ENCODE measurements at places on chromosomes 3 and 15.

- no peak for DNase-seq
Observed at GRCh38 chr3:188309437-188310269, 155.7 kb downstream of the LPP start.

DNA sequence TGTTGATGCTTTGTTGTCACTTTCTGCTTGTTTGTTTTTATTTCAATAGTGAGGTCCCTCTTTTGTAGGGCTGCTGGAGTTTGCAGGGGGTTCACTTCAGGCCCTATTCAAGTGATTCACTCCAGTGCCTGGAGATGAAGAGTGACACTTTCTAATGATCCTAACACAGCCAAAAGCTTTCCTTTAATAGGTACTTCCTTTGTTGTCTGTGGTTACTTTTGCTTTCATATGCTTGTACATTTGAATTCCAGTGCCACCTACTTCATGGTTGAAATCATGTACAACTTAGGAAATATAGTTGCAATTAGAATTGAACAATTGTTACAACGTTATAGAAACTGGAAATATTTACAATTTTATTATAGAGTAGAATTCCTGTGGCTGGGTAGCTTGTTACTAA lies 466.8 kb upstream of the EPHA3 start:
- DNase-seq, result no peak

GRCh38 chr3:47872916-47873315 lies 70.0 kb downstream of the DHX30 start:
- no peak for DNase-seq

DNA sequence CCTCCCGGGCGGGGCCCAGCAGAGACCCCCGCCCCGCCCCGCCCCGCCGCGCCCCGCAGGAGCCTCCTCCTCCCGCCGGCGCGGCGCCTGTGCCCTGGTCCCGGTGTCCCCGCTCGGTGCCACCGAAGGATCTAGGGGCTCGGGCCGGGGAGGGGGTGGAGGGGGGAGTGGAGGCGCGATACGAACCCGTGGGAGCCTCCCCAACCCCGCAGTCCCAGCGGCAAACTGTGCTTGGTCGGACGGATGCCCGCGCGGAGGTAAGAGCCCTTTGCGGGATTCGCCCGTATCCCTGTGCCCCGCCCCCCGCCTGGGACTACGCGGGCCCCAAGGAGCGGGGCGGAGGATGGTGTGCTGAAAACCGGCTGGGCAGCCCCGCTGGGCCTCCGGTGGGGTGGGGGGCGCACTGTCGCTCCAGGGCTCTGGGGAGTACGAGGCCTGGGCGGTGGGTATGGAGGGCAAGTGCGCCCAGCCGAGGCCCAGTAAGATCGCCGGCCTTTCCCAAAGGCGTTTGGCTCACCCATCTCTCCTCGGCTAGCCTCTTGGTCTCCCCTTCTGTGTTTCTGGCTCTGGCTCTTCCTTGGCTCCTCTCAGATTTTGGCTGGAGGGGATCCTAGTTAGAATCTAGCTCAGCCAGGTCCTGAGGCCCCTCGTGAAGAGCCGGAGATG lies 65.6 kb upstream of the POLG start:
- DNase-seq, result peak; percentile 36

- no peak for DNase-seq
Observed at GRCh38 chr3:69925506-69925905, 74.0 kb upstream of the SAMMSON start.

GRCh38 chr3:61718565-61718964 lies 157.2 kb downstream of the PTPRG start:
- DNase-seq, result no peak

GRCh38 chr3:111621535-111621934 lies 26.4 kb upstream of the ZBED2 start:
- DNase-seq, result no peak

GRCh38 chr3:62554264-62554799 lies 181.0 kb upstream of the FEZF2 start:
- no peak for DNase-seq

DNA sequence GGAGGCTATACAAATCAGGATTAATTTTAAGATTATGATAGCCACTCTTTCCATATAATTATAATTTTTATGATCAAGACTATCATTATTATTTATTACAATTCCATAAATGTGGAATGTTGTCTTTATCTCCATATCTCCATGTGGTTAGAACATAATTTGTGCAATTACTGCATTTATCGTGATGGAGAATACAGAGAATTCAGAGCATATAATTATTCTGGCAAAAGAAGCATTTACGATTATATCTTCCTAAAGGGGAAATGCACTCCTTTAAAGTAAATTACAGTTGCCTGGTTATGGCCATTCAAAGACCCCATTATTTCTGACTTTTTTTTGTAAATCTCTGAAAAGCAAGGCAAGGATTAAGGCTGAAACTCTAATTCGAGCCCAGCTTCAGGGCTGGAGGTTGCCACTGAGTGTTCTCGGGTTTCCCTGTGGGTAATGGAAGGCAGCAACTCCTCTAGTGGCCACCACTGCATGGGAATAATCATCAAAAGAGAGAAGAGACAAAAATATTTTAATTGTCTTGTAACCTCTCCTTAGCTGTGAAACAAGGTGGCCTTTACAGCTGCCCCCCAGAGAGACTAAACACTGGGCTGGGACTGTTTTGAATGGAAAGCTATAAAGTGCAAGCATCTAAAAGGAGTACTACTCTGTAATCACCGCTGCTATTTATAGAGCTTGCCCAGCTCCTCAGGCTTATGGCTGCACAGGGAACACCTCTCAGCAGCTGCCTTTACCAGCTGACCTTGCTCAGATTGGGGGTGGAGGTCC lies 59.8 kb upstream of the PRTG start:
- peak; percentile 94 for DNase-seq

DNA sequence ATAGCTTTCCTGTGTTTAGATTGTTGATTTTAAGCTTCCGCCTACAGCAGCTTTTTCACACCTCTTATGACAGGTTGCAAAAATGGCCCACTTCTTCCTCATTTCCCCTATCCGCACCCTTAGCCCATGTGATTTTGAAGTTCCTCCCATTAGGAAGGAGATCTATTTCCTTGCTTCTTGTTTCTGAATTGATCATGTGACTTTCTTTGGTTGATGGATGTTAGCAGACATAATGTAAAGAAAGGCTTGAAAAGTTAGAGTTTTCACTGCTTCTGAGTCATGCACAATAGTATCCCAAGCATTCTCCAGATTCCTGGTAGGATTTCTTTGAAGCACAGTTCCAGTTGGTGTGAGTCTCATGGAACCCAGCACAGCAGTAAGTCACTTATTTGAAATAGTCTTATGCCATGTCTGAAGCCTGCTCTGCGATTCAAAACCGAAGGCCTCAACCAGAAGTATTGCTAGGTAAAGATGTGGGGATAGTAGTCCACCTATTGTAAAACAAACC lies 76.6 kb downstream of the EDEM1 start:
- DNase-seq, result no peak

DNA sequence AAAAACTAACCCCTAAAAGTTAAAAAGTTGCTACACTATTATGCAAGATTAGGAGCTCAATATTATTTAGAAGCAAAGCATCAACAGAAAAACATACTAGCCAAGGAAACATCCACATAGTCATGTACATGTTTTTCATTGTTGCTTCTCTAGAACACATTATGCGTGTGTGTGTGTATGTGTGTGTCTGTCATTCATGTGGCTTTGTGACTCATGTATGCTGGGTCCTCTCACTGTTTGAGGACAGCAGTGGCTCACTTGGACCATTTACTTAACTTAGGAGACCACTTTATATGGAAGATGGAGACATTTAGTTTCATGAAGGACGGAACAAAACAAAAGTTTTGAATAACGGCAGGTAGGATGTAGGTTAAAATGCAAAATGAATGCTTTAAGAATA lies 219.4 kb upstream of the THBS1 start:
- DNase-seq, result no peak

GRCh38 chr3:46049093-46049492 lies 21.8 kb upstream of the XCR1 start:
- no peak for DNase-seq

DNA sequence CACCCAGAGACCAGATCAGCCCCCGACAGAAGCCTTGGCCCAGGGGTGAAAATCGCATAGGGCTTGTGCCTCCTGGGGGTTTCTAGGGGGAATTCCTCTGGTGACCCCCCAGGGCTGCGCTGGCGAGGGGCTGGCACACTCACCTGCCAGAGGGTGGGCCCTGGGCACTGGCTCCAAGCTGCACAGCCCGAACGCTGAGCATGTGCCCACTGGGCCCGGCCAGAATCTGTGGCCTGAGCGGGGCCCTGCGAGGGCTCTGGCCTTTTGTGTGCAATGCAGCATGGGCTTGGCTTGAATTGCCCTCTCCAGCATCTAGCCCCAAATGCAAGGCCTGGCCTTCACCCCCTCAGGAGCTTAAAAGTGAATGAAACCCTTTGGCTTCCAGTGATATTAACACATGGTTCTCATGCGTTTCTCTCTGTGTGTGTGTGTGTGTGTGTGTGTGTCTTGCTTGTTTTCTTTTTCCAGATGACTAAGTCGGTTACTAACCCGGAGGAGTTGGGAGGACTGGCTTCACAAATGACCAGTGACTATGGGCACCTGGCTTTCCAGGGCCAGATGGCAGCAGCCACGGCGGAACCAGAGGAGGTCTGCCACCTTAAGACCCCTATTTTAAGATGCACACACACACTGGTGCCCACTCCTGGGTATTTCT lies 259.1 kb upstream of the TPM1 start:
- DNase-seq, result no peak

GRCh38 chr15:51680321-51680720 lies 982 bp upstream of the SCG3 start:
- no peak for DNase-seq

DNA sequence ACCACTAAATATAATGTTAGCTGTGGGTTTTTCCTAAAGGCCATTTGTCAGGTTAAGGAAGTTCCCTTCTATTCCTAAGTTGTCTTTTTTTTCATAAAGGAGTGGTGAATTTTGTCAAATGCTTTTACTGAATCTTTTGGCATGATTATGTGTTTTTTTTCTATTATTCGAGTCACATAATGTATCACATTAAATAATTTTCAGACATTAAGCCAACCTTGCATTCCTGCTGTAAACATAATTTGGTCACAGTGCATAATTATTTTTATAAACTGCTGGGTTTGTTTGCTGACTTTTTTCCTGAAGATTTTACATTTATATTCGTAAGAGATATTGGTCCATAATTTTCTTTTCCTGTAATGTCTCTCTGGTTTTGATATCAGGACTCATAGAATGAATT lies 101.8 kb upstream of the SPRED1 start:
- DNase-seq, result no peak

DNA sequence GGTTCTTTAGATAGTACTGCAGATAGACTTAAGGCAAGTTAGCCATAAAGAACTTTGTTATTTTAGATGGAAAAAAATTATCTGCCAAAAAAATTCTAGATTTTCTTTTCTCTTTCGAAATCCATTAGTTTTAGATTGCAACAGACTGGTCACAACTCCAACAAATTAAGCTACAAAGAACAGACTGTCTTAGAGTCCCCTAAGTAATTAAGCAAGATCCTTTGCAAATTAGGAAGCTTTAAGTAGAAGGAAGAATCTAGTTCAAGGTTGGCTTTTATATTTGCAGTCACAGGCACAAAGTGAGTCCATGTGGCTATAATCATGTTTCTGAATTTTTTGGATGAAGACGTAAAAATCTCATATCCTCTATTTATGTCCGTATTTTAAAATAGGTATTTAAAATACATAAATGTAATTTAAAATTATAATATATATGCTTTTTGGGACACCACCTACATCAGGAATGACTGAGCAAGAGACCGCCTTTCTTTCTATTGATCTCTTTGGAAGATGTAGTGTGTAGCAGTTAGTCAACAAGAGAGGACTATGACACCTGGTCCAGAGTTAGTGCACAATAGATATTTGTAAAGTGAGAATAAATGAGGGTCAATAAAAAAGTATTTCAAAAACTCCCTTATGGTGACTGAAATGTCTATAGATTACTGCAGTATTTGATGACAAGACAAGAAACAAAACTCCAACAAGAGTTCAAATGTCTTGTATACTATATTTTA lies 34.4 kb downstream of the TMEM45A start:
- DNase-seq, result no peak

- DNase-seq, result no peak
Observed at GRCh38 chr3:30475038-30475808, 131.2 kb upstream of the TGFBR2 start.

DNA sequence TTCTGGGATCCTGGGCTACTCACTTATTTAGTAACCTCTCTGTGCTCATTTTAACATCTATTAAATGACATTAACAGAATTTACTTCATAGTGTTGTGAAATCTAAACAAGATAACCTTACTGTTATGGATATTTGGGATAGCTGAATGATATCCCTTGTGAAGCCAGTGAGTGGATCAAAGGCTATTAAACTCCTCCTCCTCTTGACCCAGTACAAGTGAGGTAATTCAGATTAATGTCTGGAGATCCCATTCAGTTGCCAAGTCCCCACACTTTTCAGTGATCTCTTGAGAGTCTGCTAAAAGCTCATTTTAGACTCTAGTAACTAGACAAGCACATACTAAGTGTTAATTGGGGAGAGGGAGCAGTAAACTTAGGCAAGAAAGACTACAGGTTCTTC lies 2.5 kb upstream of the ANKRD28 start:
- DNase-seq, result no peak

GRCh38 chr3:10421996-10422395 lies 83.4 kb downstream of the ATP2B2 start:
- DNase-seq, result no peak

DNA sequence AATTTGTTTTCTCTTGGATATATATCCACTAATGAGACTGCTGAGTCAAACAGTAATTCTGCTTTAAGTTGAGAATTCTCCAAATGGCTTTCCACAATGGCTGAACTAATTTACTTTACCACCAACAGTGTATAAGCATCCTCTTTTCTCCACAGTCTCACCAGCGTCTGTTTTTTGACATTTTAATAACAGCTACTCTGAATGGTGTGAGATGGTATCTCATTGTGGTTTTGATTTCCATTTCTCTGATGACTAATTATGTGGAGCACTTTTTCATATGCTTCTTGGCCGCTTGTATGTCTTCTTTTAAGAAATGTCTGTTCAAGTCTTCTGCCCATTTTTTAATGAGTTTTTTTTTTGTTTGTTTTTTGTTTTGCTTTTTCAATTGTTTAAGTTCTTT lies 206.2 kb downstream of the CTNNB1 start:
- no peak for DNase-seq

GRCh38 chr3:180278583-180279188 lies 241.9 kb upstream of the PEX5L start:
- DNase-seq, result no peak

Measured in NCI-H2227 treated with DMSO at 0.1 percent for 48 hours (cell line).